Stimulated activated CD4-positive, alpha-beta T cell treated with anti-CD3 and anti-CD28 coated beads, Interleukin-1b, Interleukin-23, amount 100 ng/mL, for 24 hours (primary cell): ENCODE measurements at places on chromosomes 16 and 17.

GRCh38 chr16:87949071-87949744 is 2.0 kb upstream of the BANP start:
- no peak for DNase-seq

- DNase-seq, result no peak
Measured at GRCh38 chr17:57451191-57451590, 194.9 kb downstream of the MSI2 start.

- no peak for DNase-seq
Measured at GRCh38 chr17:81954131-81955057, 6.6 kb downstream of the NOTUM start.

DNA sequence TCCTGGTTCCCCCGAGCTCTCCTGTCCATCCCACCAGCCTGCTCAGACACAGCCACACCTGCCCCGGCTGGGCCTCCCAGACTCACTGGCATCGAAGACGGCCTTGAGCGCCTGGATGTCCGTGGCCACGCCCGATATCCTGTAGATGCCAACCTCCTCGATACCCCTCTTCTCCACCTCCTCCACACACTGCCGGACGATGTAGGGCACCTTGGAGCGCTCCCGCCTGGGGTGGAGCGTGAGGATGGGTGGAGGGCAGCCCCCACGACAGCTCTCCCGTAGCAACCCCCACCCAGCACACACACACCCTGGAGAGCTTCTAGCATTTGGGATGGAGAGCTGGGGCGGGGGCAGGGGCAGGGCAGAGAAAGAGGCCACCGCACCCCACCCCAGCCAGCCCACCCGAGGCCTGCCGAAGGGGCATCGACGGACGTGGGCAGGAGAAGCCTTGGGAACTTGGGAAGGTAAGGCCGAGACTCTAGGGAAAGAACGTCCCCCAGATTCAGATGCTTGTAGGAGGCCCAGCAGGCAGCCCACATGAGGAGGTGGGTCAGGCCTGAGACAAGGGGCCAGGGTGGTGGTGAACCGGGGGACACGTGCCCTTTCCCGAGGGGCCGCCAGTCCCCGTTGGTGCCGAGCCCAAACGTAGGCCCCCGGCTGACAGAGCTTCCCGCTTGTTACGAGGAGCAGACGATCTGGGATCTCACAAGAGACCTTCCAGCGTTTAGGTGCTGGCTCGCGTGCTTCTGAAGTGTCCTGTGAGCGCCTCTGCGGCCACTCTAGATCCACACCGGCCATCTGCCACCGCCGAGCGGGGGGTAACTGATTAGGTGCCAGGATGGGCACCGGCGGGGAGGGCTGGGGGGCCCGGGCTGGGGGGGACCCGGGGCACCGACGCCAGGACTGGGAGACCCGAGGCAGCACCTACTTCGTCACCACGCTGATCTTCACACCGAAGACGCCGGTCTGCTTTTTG is 15.1 kb downstream of the TIMM22 start:
- DNase-seq, result no peak

GRCh38 chr17:82943339-82943738 is 103.5 kb upstream of the ZNF750 start:
- no peak for DNase-seq

- DNase-seq, result no peak
Measured at GRCh38 chr17:80907281-80907680, 84.4 kb upstream of the CHMP6 start.

DNA sequence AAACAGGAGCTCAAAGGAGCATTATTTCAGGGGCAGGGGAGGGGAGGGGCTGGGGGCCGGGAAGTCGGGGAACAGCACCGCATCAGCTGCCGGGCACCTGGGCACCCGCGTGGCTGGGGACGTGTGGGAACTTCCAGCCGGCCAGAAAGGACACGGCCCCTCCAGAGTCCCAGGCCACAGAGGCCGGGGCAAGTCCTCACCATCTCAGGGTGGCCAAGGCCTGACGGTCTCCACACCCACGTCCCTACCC is 1.1 kb downstream of the PGAP6 start:
- DNase-seq, result no peak

GRCh38 chr17:14033166-14033565 is 36.1 kb upstream of the COX10 start:
- DNase-seq, result no peak

DNA sequence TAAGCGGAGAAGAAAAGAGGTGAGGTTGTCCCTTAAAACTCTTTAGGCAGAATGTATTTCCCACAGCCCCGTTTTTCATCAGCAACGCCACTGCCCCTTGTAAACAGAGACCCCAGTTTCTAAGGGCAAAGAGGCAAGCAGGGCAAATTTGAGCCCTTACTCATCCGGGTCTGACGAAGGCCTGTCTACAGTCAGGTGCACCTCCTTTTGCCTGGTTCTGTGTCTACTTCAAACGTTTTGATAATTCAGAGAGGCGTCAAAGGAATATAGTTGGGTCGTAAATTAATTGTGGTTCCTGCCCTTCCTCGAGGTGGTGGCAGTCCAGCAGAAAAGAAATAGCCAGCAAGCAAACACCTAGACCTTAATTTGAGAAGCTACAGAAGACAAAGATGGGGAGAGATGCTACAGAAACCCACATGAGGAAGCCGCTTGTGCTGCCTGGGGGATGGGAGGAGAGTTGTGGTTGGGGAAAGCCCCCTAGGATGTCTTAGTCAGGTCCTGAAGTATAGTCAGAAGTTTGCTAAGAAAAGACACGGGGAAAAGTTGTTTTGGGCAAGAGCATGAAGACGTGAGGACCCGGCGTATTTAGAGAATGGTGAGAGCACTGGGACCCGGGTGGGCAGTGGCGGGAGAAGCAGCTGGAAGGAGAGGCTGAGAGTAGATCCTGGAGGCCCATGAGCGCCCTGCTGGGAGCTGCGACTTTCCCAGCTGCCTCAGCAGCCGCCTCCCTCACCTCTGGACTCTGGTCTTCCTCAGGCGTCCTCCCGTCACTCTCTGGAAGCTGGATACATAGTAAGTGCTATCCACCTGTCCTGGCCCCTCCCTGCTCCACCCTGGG is 2.4 kb downstream of the FBRS start:
- peak; percentile 55 for DNase-seq
